ENCODE measurements at places on chromosomes 16 and 17.
A peak's percentile ranks its signal among the peaks of the same experiment; 100 is the strongest.

GRCh38 chr17:4172356-4172755, 29.4 kb downstream of the CYB5D2 start:
- no peak for DNase-seq

DNA sequence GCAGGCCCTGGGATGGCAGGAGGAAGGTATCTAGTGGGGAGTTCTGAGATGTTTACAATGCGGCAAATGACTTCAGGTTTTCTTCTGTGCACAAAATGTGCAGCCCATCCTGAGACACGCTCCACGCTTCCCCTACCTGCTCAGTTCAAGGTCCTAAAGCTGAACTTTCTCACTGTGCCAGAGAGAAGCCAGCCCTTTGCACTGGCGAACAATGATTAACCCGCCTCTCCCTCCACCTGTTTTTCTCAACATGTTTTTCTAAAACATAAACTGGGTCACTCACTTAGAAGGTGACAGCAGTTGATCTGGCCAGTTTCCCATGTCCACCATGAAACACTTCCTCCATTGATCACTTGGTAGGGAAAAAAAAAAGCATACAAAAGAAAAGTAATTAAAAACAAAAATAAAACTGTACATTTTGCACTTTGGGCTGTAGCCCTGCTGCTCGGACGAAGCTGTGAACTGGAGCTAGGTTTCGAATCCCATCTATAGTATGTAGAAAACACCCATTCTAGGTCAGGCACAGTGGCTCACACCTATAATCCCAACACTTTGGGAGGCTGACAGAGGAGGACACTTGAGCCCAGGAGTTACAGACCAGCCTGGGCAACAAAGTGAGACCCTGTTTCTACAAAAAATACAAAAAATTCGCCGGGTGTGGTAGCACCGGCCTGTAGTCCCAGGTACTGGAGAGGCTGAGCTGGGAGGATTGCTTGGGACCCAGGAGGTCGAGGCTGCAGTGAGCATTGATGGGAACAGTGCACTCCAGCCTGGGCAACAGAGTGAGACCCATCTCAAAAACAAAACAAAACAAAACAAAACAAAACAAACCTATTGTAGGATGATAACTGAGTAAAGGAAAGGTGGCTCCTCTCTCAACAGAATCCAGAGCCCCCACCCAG, 6.1 kb upstream of the G6PC1 start:
- DNase-seq: no peak

DNA sequence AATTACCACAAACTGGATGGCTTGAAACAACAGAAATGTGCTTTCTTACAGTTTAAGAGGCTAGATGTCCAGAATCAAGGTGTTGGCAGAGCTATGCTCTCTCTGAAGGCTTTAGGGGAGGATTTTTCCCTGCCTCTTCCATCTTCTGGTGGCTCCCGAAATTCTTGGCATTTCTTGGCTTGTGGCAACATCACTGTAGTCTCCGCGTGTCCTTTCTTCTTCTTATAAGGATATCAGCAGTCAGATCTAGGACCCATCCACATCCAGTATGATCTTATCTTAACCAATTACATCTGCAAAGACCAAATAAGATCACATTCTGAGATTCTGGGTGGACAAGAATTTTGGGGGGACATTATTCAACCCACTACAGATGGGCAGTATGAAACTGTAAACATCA, 119.2 kb upstream of the PMFBP1 start:
- DNase-seq: no peak

DNA sequence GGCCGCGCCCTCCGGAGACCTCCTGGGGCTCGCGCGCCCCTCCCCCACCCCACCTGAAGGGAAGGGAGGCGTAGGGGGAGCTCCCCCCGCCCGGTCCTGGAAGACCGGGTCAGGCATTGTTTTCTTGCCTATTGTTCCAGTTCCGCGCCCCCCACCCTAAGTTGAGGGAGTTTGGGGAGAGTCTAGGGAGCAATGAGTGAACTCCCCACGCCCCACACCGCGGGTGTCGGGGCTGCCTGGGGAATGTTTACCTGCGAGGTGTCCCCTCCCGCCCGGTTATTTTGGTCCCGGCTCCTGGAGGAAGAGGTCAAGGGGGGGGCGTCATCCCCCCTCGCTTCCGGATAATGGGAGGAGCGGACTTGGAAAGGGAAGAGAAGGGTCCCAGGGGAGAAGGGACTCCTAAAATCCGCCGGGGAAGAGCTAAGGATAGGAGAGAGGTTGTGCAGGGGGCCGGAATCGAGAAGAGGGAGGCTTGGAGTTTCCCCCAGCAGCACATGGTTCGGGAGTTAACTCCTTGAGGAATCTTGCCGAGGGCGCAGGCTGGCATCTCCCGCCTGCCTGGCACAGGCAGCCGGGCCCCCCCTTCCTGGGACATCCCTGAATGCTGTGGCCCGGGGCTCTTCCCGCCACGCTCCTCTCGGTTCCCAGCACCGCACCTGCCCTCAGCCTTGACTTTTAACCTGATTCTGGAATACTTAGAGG, 881 bp downstream of the MLLT6 start:
- no peak for DNase-seq

DNA sequence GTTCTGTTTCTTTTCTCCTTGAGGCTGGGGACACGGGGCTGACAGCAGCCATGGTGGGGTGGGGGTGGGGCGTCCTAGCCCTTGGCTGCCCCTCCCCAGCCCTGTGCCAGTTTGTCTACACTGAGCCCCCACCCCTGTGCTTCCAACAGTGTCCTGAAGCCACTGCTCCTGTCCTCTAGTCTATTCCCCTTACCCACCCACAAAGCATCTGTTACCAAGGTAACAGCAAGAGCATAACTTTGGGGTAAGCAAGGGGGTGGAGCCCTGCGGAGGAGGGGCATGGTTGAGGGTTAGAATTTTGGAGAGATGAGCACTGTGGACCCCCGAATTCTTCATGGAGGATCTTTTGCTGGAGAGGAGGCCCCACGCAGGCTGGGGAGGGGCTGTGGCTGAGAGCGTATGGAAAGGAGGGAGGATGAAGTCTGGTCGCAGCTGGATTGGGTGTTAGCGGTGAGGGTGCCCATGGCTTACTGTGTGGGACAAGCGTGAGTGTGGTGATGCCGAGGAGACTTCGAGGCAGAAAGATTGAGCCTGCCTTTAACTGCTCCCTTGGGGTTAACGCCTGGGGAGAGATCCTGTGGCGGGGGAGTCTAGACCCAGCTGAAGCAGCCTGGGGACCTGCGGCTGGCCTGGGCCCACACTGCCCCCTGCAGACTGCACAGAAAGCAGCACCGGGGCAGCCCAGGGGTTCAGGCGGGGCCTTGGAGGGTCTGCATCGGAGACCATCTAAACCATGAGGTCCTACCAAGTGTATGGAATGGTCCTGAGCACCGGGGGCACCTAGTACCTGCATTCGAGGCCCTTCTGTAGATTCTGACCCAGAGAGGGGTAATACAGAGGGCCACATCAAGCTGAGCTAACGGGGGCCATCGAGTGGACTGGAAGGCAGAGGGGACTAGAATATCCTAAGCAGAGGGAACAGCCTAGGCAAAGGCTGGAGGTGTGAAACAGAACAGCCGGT, 6.1 kb upstream of the STAC2 start:
- DNase-seq: no peak

DNA sequence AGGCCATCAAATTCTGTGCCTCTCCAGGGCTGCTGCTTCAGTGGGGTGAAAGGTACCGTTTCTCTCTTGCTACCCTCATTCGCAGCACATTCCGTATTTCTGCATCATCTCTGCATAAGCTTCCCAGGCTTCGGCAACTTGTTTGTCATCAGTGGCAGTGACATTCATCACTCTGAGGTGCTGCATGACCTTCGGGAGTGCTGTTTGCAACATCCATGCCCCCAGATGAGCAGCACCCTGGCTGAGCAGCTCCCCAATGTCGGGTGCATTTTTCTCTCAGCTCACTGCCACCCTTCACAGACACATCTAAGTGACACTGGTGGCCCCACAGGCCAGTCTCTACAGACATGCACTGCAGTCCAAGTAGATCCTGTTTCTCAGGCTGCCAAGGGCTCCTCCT, 3.8 kb downstream of the CREBBP start:
- no peak for DNase-seq

- DNase-seq: peak; percentile 80
Measured at GRCh38 chr16:19179546-19180490, 11.8 kb downstream of the SYT17 start.

GRCh38 chr16:82715160-82715559, 88.4 kb downstream of the CDH13 start:
- no peak for DNase-seq

- DNase-seq: no peak
Measured at GRCh38 chr16:23742766-23743165, 12.1 kb upstream of the CHP2 start.

DNA sequence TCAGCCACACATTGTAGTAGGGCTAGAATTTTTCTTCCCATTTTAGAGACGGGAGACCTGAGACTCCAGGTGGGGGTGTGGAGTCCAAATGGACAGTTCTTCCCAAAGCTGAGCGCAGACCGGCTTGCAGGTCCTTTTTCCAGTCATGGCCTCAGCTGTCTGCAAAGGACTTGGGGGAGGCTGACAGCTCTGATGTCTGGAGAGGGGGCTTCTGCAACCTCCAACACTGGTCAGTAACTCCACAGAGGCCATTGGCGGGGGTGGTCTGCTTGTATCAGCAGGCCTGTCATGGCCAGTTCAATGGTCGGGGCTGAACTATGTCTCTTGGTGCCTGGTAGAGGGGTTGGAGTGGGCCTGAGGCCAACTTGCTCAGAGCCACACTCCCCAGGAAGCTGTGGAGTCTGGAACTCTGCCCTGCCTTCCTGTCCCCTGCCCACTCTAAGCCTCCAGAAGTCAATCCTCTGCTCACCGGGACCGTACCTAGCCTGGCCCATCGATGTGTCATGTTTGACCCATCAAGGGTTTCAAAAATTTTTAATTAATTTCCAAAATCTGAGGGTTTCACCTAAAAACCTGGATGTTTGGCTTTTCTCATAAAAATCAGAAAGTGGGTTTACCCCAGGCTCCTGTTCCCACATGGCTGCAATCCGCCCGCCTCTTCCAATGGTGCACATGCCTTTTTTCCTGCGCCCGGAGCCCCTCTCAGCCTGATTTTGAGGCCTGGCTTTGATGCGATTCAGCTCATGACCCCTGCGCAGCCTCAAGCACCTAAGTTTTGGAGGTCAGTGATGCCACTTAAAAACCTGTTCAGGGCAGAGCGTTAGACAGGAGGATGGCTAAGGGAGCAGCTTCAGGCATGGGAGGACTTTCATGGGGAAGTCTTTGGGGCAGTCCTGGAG, 39.9 kb downstream of the SNX20 start:
- no peak for DNase-seq

- DNase-seq: peak; percentile 28
Measured at GRCh38 chr17:68600067-68600930, 868 bp downstream of the FAM20A start.

GRCh38 chr17:263773-264172, 82.3 kb upstream of the DOC2B start:
- DNase-seq: no peak

DNA sequence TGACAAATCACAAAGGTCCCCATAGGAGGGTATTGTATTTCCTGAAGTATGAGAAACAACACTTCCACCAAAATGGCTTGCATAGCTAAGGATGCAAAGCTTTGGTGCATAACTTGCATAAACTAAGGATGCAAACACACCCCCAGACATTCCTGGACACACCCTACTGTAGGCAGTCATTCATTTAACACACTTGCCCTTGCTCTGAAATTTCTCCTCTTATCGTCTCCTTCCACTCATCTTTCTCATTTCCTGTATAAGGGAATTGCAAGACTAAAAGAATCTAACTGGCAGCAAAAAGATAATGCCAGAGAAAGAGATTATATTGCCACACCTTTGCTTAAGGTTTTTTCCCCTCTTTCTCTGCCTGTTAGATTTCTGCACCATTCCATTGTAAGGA, 28.3 kb downstream of the CHD9 start:
- no peak for DNase-seq
